ENCODE measurements at places on chromosomes 2 and 18.
A peak's percentile ranks its signal among the peaks of the same experiment; 100 is the strongest.

DNA sequence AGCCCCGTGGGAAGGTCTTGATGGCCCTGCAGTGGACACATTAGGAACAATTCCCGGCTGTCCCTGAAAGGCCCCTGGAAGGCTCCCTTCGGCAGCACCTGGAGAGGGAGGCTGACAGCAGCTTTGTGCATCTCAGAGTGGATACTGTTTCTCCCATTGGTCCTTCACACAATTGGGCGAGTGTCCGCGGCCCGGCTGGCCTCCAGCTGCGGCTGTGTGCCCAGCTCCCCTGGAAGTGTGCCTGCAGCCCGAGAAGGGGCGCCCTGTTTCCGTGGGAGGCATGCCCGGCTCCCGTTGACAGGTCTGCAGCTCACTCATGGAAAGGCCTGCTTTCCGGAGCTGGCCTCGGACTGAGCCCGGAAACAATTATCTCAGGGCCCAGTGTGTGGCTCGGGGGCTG, 103.7 kb downstream of the LPIN1 start:
- DNase-seq: peak; percentile 38

DNA sequence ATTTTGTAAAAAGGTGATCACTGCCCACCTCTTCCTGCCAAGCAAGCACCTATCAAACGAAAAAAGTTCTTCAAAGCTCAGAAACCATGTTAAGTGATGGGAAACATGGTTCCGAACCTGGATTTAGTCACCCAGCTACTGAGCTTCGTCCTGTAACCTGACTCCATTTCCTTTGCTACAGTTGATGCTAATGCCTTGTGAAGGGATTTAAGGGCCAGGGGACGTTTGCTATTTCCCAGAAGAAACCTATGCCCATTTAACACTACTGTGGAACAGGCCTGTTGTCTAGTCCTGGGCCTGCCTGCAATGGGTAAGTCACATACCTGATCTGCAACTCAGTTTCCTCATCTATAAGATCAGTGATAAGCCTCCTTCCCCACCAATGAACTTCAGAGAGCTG, 14.8 kb downstream of the SERPINE2 start:
- DNase-seq: no peak

DNA sequence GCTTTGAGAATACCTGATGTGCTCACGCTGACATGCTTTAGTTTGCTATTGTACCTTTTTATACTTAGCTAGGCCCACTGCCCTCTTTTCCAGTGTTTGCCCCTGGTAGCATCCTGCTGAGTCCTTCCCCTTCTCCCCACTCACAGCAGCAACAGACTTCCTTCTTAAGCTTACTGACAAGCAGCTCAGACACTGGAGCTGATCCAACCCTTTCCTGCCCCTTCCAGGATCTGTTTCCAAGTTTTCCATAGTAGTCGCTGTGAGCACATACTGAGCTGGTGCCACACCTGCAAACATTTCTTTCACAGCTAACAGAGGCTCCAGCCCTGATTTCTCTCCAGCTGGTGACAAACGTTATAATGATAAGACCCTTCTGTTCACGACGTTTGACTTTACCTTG, 991.4 kb upstream of the CELF4 start:
- DNase-seq: no peak

- DNase-seq: no peak
These were observed 13.9 kb downstream of the ARPC2 start for GRCh38 chr2:218230882-218231281.

- DNase-seq: no peak
These were observed 4.9 kb upstream of the TMEM200C start for GRCh38 chr18:5900262-5900661.

- DNase-seq: no peak
These were observed 107.9 kb upstream of the IL1R2 start for GRCh38 chr2:101883860-101884259.

- DNase-seq: no peak
These were observed 2012.0 kb upstream of the LRRTM1 start for GRCh38 chr2:82316586-82316985.

DNA sequence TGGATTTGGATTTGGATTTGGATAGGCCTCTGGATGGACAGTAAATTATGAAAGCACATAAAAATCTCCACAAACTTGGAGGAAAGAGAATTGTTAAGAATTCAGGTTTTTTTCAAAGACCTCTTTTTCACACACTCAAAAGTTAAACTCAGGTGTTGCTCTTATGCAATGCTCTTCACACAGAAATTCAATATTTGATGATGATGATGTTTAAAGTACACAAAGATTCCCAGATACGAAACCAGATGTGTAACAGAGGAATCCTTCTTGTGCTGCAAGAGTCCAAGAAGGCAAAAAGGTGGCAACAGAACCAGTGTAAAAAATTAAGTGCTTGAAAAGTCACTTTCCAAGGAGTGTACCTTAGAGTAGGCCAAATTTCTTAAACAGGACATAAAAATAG, 75.8 kb upstream of the SPATS2L start:
- no peak for DNase-seq

DNA sequence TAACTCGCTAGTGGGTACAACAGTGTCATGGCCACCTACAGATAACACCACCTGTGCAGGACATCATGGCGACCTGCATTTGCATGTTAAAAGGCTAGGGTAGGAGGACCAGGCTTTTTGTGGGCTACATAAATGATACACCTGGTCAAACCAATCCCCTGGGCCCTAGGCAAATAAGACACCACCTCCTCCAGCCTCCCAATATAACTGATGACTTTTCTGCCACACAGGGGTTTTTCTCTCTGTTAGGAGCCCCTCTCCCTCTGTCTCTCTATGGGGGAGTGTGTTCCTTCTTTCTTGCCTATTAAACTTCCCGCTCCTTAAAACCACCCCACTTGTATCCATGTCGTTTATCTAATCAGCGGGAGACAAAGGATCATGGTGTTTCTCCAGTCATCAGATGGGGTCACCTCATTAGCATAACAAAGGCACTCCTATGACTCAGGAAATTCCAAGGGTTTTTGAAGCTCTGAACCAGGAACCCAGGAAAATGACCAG, 10.8 kb upstream of the BUB1 start:
- no peak for DNase-seq

GRCh38 chr2:136049011-136049742, 63.8 kb upstream of the DARS1 start:
- DNase-seq: peak; percentile 63

GRCh38 chr2:231941673-231942072, 15.5 kb upstream of the NPPC start:
- no peak for DNase-seq

DNA sequence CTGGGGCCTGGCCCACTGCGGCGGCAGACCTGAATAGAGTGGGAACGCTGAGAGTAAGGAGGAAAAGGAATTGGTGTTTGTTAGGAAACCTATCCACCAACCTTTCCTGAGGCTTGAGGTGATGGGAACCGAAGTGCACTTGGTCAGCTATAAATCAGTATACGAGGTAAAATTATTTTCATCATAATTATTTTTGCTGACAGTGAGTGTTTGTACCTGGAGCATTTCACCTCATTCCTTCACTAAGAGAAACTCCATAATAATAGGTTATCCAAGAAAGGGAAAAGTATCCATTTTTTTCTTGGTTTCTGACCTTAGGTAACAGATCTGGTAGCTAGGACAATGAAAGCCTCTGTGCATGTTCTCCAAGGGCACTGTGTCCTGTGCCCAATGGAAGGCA, 138.6 kb upstream of the RGPD4 start:
- no peak for DNase-seq

DNA sequence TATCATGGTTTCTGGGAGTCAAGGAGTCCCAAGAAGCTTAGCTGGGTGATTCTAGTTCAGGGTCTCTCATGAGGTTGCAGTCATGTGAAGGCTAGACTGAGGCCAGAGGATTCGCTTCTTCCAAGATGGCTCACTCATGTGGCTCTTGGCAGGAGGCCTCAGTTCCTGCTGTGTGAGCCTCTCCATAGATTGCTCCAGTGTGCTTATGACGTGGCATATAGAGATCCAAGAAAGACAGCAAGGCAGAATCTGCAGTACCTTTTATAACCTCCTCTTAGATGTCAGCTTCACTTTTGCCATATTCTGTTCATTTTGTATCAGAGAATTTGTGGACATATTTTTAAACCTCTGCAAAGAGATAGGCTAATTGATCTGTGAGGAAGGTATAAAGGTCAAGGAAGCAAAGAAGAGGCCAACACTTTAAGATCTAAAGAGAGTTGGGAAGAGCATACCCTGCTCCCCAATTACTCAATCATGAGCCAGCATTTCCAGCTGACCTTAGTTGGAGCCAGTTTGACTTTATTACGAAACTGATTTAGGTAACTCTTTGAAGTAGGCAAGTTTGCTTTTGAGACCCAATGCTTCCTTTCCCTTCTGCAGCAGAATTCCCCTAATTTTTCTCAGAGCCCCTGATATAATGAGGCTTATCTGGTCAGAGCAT, 134.7 kb downstream of the EML6 start:
- no peak for DNase-seq

GRCh38 chr18:25298853-25299274, 53.1 kb downstream of the ZNF521 start:
- peak; percentile 50 for DNase-seq

GRCh38 chr2:152443771-152444170, 108.8 kb downstream of the FMNL2 start:
- peak; percentile 40 for DNase-seq

GRCh38 chr2:16200554-16201193, 260.3 kb downstream of the MYCN start:
- no peak for DNase-seq

- DNase-seq: no peak
These were observed 1.5 kb upstream of the PEX13 start for GRCh38 chr2:61015976-61016375.

GRCh38 chr18:64893349-64893748, 744.5 kb upstream of the LINC00305 start:
- no peak for DNase-seq

DNA sequence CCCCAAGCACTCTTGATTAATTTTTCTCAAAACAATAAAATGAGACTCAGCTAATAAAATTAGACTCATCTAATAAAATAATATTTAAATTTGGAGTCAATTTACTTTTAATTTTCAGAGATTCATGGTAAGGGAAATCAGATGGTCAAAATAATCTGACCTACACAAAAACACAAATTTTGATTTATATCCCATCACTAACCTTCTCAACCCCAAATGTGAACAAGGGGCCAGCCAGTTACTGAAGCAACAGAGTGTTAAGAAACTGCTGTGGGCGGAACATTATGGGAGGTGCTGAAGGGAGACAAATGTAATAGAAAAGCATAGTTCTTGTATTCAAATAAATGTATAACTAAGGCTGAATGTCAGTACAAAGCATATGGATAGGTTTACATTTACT, 28.5 kb upstream of the PPP3R1 start:
- DNase-seq: no peak

DNA sequence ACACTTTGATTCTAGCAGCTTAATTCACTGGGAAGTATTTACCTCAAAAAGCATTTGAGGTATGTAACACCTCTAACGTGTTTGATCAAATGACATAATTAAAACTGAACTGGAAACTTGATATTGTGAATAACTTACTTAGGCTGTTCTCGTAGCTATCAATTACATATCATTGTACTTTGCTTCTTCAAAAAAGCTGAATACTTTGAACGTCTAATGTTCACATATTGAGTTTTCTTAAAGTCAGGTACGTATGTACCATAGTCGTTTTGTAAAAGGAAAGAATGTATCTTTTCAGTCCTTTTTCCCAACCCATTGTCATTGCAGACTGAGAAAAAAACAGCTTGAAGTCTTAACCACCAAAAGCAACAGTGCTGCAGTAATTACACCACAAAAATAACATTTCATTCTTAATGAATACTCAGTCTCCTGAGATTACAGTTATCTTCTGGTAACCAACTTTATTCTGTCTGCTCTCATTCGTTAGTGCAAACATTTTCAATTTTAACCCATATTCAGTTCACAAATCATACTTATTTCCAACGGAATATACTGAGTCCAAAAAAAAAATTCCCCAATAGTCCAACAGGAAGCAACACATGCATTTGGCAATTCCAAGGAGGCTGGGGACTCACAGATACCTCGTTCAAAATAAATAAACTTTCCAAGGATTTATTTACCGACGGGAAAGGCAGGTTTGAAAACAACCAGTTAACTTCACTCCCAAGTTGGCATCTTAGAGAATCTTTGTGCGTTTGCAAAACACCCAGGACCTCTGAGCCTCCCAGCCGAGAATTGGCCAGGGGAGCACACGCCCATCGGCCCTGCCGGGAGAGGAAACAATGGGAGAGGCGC, 1.1 kb downstream of the CHN1 start:
- no peak for DNase-seq

DNA sequence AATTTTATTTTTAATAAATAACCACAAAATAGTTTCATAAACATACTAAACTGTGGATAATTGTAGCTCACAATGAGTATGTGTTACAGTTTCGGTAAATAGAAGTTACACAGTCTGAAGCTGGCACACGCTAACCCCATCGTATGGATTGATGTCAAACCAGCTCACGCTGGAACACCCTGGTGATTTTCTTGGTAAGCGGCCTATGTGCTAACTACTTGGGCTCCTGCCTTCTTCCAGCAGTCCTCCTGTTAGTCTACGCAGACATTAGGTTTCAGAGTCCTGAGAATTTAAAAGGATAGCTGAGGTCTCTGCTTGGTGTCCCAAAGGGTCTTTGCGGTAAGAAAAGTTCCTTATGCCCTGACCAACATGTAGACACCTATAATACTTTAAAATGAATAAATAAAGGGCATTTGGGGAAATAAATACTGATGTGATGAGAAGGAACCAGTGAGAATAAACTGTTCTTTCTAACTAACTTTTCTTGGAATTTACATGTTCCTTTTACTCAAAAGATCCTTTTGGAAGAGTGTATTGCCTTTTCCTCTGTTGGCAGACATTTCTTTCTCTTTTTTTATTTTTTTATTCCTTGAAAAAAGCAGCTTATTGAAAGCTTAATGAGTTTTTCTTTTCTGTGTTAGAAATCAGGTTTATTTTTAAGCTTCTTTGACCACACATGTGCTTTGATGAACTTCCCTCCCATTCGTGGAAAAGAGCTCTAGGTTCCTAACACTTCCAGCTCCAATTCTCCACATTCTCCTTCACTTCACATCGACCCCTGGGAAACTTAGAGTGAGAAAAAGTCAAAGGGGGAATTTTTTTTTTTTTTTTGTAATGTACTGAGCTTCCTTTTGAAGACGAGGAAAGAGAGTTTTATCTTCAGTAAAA, 322.2 kb downstream of the IRS1 start:
- peak; percentile 76 for DNase-seq

DNA sequence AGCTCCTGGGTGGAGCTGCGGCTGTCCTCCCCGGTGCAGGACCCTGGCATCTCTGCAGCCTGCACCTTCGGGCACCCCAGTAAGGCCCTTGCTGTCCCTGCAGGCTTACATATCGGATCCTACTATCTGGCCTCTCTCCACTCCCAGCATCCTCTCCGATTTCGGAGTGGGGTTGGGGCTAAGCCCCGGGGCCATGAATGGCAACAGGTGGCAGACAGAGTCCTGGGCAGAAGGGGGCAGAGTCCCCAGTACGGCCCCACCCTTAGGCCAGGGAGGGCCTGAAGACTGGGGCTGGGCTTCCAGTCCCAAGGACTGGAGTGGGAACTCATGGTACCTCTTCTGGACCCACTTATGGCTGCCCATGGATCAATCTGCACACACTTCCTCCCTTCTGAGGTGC, 180.4 kb upstream of the MC4R start:
- no peak for DNase-seq

DNA sequence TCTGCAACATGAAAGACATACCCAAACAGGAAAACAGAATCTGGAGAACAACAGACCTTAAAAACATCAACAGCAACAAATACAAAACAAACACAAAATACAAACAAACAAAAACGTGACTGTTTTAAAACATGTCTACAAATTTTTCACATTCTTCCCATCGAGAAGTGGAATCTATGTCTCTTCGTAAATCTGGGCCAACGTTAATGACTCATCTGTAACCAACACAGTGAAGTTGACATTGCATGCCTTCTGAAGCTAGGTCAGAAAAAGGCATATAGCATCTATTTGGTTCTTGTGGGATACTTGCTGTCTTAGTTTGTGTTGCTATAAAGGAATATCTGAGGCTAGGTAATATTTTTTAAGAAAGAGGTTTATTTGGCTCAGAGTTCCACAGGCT, 269.0 kb upstream of the FBXO11 start:
- no peak for DNase-seq
